Non-pigmented ciliary epithelial cell (primary cell): ENCODE measurements at places on chromosomes 3 and 15.

GRCh38 chr3:45792036-45792435 lies 4.3 kb downstream of the SLC6A20 start:
- no peak for DNase-seq

DNA sequence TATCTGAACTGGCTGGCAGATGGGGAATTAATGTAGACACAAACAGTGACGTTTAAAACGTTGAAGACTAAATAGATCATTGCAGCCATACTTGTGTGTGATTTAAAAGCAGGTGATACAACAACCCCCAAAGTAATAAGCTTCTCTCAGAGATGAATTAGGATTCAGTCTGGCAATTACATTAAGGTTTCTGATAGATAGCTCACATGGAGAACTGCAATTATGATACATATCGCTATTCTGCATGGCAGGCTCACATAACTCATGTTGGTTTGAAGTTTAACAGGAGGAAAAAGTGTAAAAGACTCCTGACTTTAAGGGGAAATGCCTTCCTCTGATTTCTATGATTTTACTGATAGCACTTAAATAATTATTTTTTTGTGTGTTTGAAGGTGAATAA lies 196.9 kb downstream of the CLSTN2 start:
- DNase-seq, result no peak

DNA sequence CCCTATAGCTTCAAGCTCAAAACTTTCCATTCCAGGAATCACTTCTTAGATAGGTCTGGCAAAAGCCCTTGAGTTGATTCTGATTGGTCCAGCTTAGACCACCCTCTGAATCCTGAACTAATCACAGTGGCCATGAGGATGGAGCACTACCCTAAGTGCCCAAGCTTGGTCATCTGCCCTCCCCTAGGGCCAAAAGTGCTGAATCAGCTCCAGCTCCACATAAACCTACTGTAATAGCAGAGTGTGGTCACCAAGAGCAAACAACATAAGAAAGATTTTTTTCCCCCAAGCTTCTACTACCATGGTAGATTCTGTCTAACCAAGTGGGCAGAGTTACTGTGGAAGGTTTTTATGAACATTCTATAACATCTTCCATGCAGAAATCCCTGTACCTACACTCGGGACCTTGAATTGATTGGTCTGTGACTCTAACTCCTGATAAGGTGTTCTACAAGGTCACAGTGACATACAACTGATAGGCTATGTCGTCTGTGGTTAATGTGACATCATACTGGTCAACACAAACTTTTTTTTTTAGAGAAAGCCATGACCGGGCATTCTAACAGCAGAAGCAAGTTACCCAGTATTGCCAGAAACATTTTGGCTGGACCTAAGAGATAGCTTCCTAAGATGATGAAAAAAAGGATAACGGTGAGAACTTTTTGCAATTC lies 320.9 kb downstream of the MAGI1 start:
- no peak for DNase-seq

GRCh38 chr3:96657710-96658109 lies 156.7 kb upstream of the EPHA6 start:
- no peak for DNase-seq

GRCh38 chr3:195255571-195256501 lies 15.1 kb downstream of the XXYLT1 start:
- no peak for DNase-seq

GRCh38 chr3:3705090-3705775 lies 94.0 kb upstream of the LRRN1 start:
- DNase-seq, result no peak
